ENCODE measurements at places on chromosomes 5 and 9.

DNA sequence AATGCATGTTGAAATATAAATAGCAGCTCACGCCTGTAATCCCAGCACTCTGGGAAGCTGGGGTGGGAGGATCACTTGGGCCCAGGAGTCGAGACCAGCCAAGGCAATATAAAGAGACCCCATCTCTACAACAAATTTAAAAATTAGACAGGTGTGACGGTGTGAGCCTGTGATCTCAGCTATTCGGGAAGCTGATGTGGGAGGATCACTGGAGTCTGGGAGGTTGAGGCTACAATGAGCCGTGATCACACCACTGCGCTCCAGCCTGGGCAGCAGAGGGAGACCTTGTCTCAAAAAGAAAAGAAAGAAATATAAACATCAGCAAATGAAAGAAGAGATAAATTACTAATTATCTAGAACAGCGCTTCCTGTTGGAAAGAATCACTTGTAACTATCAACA lies 105.0 kb downstream of the MAPKAP1 start:
- no peak for DNase-seq

GRCh38 chr9:89444925-89445765 lies 52.8 kb downstream of the SEMA4D start:
- DNase-seq, result no peak

DNA sequence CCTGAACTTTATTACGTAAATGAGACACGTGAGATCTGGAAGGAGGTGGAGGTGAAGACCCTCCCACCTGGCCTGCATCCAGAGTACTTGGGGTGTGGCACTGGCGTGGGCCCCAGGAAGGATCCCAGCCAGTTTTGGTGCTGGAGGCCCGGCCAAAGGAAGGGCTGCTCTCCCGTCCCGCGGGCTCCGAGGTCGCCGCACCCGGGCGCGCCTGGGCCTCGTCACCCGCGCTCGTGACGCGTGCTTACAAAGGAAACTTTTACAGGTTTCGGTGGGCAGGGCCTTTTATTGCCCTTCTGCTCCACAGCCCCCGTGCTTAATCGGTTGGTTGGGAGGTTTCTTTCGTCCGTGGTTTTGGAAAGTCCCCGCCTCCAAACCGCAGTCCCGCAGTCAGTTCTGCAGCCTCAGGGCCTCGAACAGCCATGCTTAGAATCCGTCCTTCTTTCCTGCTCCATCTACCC lies 29.2 kb downstream of the CDKN2A start:
- peak; percentile 72 for DNase-seq

DNA sequence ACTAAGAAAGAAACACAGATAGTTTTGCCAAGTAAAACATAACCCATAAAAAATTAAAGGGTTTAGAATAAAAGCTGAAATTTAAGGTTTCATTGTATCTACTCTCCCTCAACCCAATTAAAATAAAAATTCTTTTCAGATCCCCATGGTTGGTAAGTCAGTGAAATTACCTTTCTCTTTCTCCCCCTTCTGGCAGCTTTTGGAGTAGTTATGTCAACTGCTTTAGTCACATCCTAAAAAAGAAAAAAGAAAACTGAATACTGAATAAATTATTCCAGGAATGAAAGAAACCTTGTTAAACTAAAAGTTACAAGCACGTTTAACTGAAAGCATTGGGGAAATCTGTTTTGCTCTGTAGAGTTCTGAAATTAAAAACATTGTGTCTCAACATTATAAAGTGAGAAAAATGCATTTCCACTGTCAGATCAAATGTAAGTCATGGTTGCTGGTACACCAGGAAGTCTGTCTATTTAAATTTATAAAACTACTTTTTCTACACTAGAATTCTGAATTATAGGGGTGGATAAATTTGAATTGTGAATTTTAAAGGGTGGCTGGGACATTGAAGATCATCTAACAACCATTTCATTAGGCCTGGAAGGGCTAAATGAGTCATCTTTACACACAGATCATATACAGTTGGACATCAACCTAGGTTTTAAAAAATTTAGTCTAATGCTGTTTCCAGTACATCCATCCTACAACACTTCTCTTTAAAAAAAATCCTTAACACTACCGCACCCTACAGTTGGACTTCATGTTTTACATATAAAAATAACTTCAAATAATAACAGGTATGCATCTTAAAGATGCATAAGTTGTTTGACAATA lies 24.7 kb downstream of the PSIP1 start:
- peak; percentile 50 for DNase-seq

DNA sequence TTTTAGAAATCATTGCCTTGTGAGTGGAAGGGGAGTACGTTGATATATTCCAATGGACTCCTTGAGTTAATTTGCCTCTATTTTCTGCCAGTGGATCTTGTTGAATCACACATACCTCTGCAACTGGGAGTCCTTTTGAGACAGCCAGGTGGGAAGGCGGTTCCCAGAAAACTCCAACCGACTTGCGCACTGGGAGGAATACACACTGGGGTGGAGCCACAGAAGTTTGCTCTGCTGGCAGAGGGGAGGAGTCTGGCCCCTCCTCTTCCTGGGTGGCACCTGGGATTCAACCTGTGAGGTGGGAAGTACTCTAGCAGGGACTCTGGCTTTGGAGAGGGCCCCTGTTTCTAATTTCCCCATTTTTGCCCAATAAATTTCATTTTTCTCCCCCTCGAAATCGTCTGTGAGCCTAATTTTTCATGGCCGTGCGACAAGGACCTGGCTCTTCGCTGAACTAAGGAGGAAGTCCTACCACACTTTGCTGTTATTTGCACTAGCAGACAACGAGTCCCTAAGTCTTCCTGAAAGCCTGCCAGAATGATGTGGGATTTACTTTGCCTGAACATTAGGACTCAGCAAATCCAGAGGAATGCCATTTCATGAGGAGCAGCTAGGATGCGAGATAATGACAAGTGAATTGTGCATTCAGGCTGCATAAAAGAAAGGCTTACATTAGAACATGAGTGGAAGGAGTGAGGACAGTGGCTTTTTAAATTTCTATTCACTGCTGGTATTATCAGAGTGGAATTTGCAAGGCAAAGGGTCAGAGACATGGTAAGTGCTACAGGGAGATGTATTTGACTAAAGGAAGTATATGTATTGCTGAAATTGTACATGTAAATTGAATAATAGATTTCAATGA lies 67.2 kb downstream of the PRLR start:
- no peak for DNase-seq

GRCh38 chr5:151239237-151239861 lies 13.6 kb upstream of the GM2A start:
- peak; percentile 79 for DNase-seq

DNA sequence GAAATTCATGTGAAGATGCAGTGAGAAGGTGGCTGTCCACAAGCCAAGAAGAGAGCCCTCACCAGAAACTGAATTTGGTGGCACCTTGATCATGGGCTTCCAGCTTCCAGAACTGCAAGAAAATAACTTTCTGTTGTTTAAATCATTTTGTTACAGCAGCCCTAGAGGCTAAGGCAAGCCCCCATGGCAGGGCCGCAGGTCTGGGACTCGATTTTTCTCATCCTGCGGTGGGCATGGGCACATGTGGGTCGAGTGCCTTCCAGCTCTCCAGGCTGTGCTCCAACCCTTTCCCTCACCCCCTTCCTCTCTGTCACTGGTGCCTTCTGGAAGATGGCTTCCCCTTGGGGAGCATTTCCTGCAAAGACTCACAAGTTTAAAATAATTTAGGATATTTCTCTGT lies 40.7 kb downstream of the AHRR start:
- DNase-seq, result no peak

- no peak for DNase-seq
Observed at GRCh38 chr5:82044010-82044409, 72.2 kb downstream of the ATG10 start.

DNA sequence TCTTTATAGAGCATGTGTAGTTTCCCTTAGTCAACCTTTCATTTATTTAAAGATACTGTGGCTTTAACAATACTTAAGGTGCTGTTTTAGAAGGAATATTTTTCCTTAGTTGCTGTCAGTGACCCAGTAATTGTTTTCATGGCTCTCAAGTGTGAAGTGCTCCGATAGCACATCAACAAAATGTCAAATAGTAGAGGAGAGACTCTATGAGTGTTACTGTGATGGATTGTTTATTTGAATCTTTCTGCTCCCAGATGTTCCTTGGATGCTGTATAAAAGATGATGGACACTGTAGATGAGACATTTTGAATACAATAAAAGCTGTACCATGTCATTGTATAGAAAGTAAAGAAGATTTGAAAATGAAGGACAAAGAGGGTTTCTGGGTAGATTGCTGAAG lies 1185.7 kb upstream of the C9orf72 start:
- DNase-seq, result no peak

GRCh38 chr5:59569608-59570334 lies 323.8 kb downstream of the PDE4D start:
- DNase-seq, result no peak

GRCh38 chr9:118529624-118530214 lies 825.5 kb downstream of the TLR4 start:
- no peak for DNase-seq

- DNase-seq, result peak; percentile 80
Observed at GRCh38 chr9:437574-438001, 222.9 kb downstream of the DOCK8 start.

DNA sequence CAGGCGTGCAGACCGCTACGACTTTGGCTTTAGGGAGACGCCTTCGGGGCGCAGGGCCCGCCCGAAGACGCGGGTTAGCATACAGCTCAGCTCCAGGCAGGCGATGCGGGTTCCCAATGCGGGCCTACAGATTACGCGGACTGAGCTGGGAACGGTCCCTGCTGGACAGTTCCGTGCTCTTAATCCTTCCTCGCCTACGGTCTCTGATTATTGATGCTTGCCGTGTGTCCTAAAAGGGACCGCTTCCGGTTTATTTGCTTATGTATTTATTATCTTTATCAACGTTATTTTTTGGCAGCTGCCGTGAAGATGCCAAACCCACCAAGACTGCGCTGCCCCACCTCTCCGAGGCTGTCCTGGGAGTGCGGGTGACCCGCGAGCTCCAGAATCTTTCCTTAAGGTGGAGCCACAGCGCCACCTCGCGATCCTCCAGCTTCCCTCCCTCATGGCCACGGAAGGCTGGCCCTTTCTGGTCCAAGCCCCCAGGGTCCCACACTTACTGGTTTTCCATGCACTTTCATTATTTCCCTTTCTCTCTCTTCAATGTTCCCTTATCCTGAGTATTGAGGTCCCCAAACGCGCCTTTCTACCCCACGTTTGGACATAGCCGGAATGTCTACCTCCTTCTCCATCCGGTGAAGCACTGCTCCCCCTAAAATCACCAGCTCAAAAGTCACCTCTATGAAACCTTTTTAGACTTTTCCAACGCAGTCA lies 7.0 kb upstream of the EBF1 start:
- peak; percentile 87 for DNase-seq

DNA sequence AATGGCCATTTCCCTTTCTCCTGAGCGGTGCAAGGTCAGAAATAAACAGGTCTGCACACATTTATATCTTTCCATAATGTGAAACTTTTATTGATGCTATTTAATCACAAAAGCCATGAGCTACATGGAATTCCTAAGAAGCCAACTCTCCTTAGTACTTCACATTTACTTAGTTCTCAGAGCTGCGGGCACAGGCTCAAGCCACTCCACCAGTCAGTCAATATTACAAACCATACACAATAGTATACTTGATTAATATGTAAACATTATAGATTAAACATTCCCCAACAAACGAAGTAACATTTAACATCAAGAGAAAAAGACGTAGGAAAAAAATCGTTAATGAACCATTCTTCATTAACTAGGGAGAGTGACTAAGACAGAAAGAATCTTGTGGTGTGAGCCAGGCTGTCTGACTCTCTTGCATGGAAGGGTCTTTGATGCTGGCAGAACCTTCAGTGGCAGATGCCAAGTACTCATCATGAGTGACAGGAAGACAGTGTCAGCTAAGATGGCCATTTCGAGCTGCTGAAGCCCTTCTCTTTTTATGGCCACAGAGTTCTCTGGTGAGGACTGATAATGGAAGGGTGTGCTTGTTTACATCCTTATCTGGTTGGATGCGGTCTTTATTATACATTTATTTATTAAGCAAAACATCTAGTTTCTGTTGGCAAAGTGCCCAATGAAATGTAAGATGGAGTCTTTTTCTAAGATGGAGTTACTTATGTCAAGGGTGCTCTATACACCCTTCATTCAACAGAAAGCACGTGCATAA lies 115.5 kb upstream of the TUT7 start:
- peak; percentile 51 for DNase-seq

DNA sequence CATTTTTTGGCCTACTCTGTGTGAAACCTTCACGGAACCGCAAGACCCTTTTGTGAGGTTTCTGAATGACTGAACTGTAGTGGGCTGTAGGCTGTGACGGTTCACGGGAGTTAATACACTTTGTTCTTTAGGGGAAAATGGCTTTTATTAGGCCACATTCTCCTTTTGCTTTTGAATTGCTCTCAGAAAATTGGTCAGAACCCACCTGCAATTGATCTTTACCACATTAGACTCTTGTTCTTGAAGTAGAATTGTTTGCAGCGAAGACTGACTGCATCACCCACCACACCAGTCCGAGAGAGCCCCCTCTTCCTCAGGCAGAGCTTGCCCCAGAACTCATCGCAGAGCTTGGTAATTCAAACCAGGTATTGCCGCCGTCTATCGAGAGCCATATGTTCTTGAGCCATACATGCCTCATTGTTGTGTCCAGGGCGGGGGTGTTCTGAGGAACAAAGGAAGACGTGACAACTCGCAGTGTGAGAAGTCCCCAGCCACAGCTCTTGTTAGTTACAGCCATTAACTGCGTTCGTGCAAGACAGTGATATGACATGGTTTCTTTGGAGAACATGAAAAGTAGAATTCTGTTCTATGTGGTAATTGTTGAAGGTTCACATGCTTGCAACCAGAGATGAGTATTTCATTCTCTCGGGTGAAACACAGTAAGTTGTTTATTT lies 166.4 kb upstream of the OTULINL start:
- DNase-seq, result no peak

DNA sequence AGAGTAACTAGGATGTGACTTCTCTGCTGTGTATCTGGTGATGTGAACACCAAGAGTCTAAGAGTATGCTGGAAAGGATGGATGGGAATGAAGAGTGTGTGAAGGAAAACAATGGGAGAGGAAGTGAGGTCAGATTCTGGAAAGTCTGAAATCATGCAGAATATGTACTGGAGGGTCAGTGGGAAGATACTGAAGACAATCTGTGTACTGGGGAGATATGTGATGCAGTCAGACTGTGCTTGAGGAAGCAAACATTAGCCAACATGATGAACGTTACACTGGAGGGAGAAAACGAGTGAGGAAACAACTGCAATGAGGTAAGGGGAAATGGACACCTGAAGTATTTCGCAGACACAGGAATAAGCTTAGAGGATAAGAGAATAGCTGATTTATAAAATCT lies 105.7 kb downstream of the NR3C1 start:
- no peak for DNase-seq

Data from astrocyte of the hippocampus (primary cell).